Cardiac septum (tissue), 1 donor: ENCODE measurements at places on chromosomes 13 and 19. TPM values are rescaled to one million over a fixed set of nuclear protein-coding genes. Genes with fewer than 3 reads are reported as not detected.

Gene FFAR3
- total RNA-seq, result not detected

Gene TUBA3C
- total RNA-seq, result not detected

Gene ZNF665
- 1.3 TPM for total RNA-seq

Gene HOMER3
- 15.6 TPM for total RNA-seq

Gene KCNN1
- total RNA-seq, result 0.19 TPM

Gene SBK2
- total RNA-seq, result 2.0 TPM

Gene ZNF527
- 6.7 TPM for total RNA-seq

Gene RNASEH2A
- 4.4 TPM for total RNA-seq

Gene RPL13A
- total RNA-seq, result 1,030 TPM

Gene NAT14
- 6.0 TPM for total RNA-seq

Gene SIX5
- 20.7 TPM for total RNA-seq

DNA sequence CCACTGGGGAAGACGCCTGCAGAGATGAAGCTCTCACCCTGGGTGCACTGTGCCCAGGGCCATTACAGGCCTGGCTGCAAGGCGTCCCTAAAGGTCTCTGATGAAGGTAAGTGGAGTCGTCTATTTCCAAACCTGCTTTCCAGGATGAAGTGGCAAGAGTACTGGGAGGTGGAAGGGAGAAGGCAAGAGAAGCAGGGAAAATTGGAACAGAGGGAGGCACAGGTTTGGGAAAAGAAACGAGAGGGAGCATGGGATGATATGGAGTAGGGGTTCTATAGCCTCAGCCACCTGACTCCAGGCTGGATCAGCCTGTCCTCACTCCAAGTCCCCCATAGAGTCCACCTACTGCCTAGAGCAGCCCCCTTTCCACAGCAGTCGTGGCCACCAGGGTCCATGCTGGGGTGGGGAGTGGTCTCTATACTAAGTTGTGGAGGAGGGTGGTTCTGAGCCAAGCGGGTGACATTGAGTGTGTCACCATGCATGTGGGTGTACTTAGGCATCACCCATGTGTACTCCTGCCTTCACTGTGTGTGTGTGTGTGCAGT, at the start of gene OR10H5:
Gene OR10H5, plus strand, starts transcription at position 51 of the 545 bp plus-strand sequence. CDS start 6,388 bp downstream, outside the sequence.
- no peak for DNase-seq

- peak; percentile 84 for DNase-seq
Observed at GRCh38 chr19:49809160-49809940, 3.7 kb downstream of the FUZ start.

- no peak for DNase-seq
Observed at GRCh38 chr19:15551293-15552004, 43.1 kb downstream of the CYP4F22 start.

DNA sequence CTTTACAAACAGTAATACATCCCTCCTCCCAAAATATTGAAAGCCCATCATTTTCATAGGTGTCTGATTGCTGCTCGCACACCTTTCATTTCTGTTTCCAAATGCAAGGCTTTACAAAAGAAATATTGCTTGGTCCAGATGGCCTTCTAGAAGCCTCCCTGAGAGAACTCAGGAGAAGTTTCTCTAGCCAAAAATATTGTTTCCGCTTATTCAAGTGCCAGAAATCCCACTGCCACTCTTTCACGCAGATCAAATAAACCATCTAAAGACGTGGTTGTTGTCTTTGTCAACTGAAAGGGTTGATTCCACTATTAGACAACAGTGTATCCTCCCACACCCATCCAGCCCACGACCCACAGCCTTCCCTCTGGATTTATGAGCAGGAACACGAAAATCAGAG, 96.2 kb downstream of the ZIC5 start:
- no peak for DNase-seq

DNA sequence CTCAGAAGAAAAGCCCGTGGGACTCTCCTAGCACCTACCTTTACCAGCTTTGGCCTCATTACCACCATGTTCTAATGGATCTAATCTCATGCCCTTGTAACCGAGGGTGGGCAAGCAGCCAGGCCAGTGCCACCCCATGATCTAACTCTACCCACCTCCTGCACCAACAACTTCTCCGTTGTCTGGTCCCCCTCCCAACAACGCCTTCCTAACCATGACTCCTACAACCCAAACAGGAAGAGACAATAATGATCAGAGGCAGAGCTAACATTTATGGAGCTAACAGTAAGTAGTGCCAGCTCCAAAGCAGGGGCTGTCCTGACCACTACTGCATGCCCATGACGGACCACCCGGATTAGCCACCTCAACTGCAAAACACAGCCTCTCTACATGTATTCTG, 3.5 kb downstream of the USP12 start:
- DNase-seq, result no peak

DNA sequence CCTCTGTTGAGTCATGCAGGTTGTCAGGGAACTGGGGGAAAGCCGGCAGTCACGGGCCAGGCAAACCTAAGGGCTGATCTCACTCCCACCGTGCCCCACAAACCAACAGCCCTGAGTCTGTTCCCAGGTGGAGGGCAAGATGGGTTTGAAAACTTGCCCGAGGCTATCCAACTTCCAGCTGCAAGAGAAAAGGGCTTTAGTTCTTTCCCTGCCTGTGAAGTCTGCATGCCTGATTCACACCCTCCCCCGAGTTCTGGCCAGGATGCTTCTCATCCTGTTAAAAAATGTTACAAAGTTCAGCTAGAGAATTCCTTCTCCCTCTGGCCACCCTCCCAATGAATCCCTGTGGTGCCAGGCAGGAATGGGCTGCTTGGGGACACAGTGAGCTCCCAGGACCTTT, 33.1 kb downstream of the MYO16 start:
- no peak for DNase-seq

- DNase-seq, result no peak
Observed at GRCh38 chr13:98436233-98436910, 140.5 kb downstream of the STK24 start.

GRCh38 chr13:79267560-79267959, 138.5 kb downstream of the RBM26 start:
- no peak for DNase-seq

- no peak for DNase-seq
Observed at GRCh38 chr13:111661052-111661451, 340.6 kb downstream of the TEX29 start.

DNA sequence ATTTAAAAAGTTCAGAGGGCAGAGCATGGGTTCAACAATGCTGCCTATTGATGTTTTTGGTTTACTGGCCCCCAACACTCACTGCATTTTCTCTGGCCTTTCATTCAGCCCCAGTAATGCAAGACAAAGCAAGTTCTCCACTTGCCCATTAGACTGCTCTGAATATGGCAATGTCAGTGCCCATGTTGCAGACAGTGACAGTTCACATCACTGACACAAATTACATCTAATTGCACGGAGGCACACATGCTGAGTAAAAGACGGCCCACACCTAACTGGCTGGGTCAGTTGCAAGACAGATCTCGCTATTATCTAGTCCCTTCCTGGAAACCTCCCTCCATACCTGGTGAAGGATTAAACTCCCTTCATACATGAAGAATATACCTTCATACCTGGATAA, 54.0 kb downstream of the ENOX1 start:
- no peak for DNase-seq

GRCh38 chr13:106143930-106144709, 391.3 kb downstream of the EFNB2 start:
- DNase-seq, result no peak

- no peak for DNase-seq
Observed at GRCh38 chr13:45219938-45220375, 19.1 kb upstream of the KCTD4 start.

GRCh38 chr13:66040506-66040905, 1189.6 kb downstream of the PCDH9 start:
- DNase-seq, result no peak

DNA sequence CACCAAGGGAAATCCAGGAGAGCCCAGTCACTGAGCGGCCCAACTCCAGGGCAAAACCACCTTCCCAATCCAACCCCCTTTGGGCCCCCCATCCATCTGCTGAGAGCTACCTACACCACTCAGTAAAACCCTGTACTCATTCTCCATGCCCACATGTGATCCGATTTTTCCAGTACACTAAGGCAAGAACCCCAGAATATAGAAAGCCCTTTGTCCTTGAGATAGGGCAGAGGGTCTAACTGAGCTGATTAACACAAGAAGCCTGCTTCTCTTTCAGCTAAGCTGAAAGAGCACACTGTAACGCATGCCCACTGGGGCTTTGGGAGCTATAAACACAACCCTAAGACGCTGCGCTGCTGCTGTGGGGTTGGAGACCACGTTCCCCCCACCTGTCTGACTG, 36.0 kb downstream of the PBX4 start:
- no peak for DNase-seq

GRCh38 chr19:13212759-13213330, 62.6 kb downstream of the IER2 start:
- peak; percentile 85 for DNase-seq

- DNase-seq, result no peak
Observed at GRCh38 chr19:28881616-28882015, 331.3 kb downstream of the UQCRFS1 start.

DNA sequence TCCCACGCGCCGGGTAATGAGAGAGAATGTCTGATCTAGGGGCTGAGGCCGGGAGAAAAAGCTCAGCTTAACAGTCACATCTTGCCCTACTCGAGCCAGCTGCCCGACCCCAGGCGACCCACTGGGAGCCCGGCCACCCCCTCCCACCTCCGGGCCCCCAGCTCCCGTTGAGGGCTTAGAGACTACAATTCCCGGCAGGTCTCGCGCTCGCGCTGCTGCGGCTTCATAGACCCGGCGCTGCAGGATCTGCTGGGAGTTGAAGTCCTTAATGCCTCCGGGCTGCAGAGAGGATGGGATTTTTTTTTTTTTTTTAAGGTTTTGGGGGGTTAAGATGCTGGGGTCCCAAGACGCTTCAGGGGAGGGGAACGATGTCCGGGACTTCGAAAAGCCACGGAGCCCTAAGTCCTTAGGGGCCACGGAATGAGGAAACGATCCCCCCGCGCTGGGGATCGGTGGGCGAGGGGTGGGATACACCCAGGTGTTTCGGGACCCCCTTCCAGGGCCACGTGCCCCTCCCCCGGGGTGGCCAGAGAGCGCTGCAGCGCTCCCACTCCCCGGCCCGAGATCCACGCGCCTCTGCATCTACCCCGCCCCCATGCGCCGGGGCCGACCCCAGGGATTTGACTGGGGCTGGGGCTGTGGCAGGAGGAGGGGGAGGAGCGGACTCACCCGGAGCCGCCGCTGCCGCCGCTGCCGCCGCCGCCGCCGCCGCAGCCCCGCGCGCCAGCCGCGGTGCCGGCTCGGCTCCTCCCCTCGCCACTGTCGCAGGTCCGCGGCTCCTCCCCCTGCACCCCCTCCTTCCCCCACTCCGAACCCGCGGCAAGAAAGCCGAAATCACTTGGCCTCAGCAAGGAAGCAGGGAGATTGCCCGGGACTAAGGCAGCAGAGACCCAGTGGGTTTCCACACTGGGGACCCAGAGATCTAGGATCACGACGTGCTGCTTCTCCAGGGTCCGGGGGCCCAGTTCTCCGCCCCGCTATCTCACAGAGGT, at the start of gene SYT3:
Gene SYT3, minus strand, starts transcription at position 761 of the 992 bp plus-strand sequence. CDS start 2,470 bp downstream, outside the sequence.
- DNase-seq, result no peak

- DNase-seq, result no peak
Observed at GRCh38 chr13:47000165-47000564, 103.3 kb upstream of the HTR2A start.

GRCh38 chr13:48448285-48448958, 35.5 kb upstream of the LPAR6 start:
- DNase-seq, result no peak
